ENCODE measurements at places on chromosomes 11 and 22.

- DNase-seq, result no peak
Measured at GRCh38 chr11:99325847-99326246, 305.1 kb downstream of the CNTN5 start.

DNA sequence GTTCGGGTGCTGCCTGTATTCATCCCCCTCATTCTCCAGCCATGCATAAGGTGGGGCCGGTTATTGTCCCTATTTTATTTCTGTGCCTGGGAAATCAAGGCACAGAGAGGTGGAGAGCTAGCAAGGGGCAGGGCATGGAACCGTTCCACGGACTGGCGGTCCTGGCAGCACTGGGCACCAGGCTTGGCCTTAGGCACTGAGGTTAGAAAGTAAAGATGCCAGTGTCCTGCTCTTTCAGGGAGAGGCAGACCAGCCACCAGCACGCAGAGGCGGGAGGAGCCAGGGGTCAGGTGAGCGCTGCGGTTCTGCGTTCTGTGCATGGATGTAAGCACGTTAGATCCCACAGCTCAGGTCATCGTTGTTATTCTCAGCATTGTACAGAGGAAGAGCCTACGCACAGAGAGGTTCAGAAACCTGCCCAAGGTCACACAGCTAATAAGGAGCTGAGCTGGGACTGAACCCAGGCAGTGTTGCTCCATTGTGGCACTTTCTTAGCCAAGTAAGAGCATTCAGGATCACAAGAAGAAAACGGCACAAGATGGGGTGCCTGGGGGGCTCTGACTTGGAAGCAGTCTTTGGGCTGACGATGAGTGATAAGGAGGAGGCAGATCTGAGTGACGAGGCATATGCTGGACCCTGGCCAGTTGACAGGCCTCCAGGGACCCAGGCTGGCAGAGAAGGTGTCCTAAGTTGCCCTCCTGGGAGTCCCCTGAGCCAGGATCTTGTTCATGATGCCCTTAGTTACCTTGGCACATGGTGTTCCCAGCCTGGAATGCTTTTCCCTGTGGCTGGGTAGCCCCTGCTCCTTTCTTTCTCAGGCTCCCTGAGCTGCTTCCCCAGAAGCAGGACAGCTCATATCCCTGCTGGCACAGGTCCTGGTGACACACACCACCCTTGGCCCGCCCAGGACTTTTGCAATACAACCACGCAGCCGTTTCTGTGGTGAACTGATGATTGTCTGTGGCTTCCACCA lies 41.1 kb downstream of the OSBPL5 start:
- no peak for DNase-seq

DNA sequence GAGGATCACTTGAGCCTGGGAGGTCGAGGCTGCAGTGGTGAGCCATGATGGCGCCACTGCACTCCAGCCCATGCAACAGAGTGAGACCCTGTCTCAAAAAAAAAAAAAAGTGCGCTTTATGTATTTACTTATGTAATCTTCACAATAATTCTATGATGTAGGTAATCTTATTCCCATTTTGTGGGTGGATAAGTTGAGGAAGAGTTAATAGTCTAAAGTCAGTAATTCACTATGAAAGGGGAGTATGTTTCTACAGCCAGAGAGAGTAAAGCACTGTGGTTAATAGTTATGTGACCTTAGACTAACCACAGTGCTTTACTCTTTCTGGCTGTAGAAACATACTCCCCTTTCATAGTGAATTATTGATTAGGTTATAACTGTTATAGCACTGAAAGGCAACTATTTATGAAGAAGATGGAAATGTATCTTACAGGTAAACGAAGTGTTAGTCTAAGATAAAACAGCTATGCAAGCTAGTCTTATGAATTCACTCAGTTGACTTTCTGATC lies 11.9 kb downstream of the CTR9 start:
- no peak for DNase-seq

DNA sequence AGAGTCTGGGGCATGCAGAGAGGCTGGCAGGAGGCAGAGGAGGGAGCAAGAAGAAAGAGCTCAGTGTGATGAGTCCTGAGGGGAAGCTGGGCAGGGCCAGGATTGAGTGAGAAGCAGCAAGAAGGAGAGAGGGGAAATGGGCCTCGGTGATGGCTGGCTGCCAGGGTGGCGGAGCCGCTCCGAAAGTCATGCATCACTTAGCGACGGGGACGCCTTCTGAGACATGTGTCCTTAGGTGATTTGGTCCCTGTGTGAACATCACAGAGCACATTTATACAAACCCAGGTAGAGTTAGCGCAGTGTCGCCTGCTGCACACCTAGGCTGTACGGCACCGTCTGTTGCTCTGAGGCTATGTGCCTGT lies 15.1 kb downstream of the TBC1D22A start:
- peak; percentile 30 for DNase-seq

GRCh38 chr11:66762088-66762487 lies 33.1 kb upstream of the SPTBN2 start:
- no peak for DNase-seq

DNA sequence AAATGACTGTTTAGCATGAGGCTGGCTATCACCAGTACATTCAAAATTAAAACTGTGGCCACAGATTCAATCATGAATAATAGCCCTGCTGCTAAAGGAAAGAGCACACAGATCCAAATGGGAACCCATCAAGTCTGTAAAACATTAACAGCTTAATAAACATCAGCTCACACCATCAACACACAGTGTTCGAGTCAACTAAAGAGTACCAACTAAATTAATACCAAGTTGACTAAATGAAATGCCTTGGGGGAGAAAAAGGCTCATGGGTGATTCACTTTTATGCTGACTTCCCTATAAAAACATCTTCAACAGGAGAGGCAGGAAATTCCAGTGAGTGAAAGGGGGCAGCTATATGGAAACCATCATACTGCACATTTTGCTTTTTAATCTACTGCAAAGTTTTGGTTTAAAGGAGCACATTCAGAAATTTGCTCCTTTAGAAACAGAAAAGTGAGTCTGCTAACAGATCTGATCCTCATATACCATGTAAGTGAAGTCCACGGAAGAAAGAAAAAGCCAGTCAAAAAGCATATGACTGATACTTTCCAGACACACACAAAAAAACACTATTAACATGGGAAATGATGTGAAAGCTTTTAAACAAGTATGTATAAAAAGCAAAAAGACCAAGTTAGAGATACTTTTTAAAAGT lies 16.3 kb downstream of the LGR4 start:
- no peak for DNase-seq

DNA sequence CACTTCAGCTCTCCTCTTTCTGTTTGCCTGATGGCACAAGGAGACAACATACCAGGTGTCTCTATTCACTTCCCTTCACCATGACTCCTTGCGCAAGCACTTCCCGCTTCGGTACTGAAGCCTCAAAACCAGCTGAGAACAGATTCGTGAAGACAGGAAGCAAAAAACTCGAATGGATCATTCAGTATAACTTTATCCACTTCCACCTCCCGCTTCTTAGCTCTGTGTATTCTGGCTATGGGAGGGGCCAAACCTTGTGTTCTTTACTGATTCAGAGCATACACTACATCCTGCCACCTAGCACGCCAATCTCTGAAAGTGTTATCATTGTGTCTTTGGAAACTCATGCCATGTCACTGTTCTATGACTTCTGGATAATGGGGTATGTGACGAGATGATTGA lies 62.2 kb upstream of the ADA2 start:
- no peak for DNase-seq

All from stimulated activated CD4-positive, alpha-beta T cell treated with anti-CD3 and anti-CD28 coated beads, TNF-alpha, amount 100 ng/mL, for 1 hour (primary cell).